ENCODE measurements at places on chromosomes 7 and 10. TPM values are rescaled to one million over a fixed set of nuclear protein-coding genes. Genes with fewer than 3 reads are reported as not detected.

- no peak for DNase-seq
- 0 out of 2 replicates have a peak, but pooled peaks cover 2% of the 10 kb centered on the region for H3K27me3 ChIP-seq
- no peaks in the 10 kb centered on the region for H3K36me3 ChIP-seq
- H3K4me1 ChIP-seq = peaks cover 22% of the 10 kb centered on the region
- no peak overlapping the region for H3K27ac ChIP-seq
- no peak overlapping the region for H3K4me3 ChIP-seq
These were observed 53.7 kb upstream of the DUSP5 start for GRCh38 chr10:110444004-110444337.

- no peak for DNase-seq
- no peaks in the 10 kb centered on the region for H3K27me3 ChIP-seq
- no peaks in the 10 kb centered on the region for H3K4me1 ChIP-seq
- H3K27ac ChIP-seq = no peak overlapping the region
These were observed 255.1 kb upstream of the PPP2R2D start for GRCh38 chr10:131645756-131646155.

GRCh38 chr7:45106820-45107219, 4.7 kb downstream of the TBRG4 start:
- H3K4me1 ChIP-seq = peaks cover 20% of the 10 kb centered on the region
- no peak for DNase-seq
- H3K27ac ChIP-seq = no peak overlapping the region
- no peak overlapping the region for H3K4me3 ChIP-seq
- peaks cover 55% of the 10 kb centered on the region for H3K36me3 ChIP-seq

- H3K36me3 ChIP-seq = no peaks in the 10 kb centered on the region
- no peaks in the 10 kb centered on the region for H3K27me3 ChIP-seq
- H3K4me3 ChIP-seq = no peak overlapping the region
- no peak overlapping the region for H3K27ac ChIP-seq
These were observed 16.0 kb downstream of the SEMA3C start for GRCh38 chr7:80902716-80903308.

- no peaks in the 10 kb centered on the region for H3K4me1 ChIP-seq
- no peak overlapping the region for H3K27ac ChIP-seq
- no peak overlapping the region for H3K4me3 ChIP-seq
- no peaks in the 10 kb centered on the region for H3K27me3 ChIP-seq
- no peaks in the 10 kb centered on the region for H3K36me3 ChIP-seq
These were observed 256.6 kb upstream of the GLI3 start for GRCh38 chr7:42493436-42494198.

- no peak overlapping the region for H3K27ac ChIP-seq
- no peaks in the 10 kb centered on the region for H3K4me1 ChIP-seq
- no peaks in the 10 kb centered on the region for H3K27me3 ChIP-seq
- no peaks in the 10 kb centered on the region for H3K36me3 ChIP-seq
- no peak for DNase-seq
These were observed 842.5 kb downstream of the REEP3 start for GRCh38 chr10:64363687-64364086.

DNA sequence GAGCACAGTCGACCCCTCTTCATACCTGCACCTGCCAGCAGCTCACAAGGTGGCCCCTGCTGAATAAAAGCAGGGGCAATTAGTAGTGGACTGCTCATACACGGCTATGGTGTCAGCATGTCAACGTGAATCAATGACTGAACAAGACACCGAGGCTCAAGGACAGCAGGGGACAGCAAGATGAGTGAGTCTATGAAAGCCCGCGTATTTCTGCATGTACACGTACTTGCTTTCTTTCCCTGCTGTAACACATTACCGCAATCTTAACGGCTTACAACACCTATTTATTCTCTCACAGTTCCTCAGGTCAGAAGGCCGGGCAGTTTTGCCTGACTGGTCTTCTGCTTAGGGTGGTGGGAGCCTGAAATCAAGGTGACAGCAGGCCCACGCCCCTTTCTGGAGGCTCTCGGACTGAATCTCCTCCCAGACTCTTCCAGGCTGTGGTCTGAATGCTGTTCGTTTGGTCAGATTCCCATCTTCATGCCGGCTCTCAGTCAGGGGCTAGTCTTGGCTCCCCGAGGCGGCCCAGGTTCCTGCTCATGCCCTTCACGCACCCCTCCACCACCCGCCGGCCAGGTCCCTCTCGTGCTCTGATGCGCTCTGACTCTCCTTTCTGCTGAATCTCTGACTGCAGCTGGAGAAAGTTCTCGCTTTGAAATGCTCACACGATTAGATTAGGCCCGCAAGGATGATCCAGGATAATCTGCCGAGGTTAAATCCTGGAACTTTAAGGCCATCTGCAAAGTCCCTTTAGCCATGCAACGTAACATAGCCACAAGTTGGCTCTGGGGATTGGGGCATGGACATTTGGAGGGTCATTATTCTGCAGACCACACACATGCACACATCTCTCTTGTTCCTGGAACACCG, 7.8 kb upstream of the PPP2R2D start:
- H3K27ac ChIP-seq = no peak overlapping the region
- H3K36me3 ChIP-seq = no peaks in the 10 kb centered on the region
- no peak overlapping the region for H3K4me3 ChIP-seq
- no peaks in the 10 kb centered on the region for H3K27me3 ChIP-seq

- DNase-seq = no peak
- H3K4me3 ChIP-seq = no peak overlapping the region
- no peak overlapping the region for H3K27ac ChIP-seq
- H3K4me1 ChIP-seq = no peaks in the 10 kb centered on the region
- H3K36me3 ChIP-seq = no peaks in the 10 kb centered on the region
These were observed 25.3 kb downstream of the EN2 start for GRCh38 chr7:155483245-155483644.

- H3K27ac ChIP-seq = no peak overlapping the region
- H3K4me3 ChIP-seq = no peak overlapping the region
- no peaks in the 10 kb centered on the region for H3K27me3 ChIP-seq
- DNase-seq = no peak
- H3K36me3 ChIP-seq = no peaks in the 10 kb centered on the region
These were observed 541.8 kb downstream of the INHBA start for GRCh38 chr7:41161041-41161587.

DNA sequence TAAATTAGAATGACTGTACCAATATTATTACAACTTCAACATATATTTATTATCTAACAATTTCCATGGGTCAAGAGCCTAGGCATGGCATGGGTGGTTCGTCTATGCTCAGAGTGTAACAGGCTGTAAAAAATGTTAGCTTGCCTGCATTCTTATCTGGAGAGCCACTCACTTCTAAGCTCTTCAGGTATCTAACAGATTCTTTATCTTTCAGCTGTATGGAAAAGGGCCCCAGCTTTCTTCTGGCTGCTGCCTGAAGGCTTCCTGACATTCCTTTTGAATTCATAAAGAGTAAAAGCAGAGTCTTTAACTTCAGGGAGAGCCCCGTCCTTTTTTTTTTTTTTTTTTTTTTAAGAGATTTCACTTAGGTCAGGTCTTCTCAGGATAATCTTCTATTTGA, 648.8 kb downstream of the NXPH1 start:
- H3K36me3 ChIP-seq = no peaks in the 10 kb centered on the region
- H3K27ac ChIP-seq = no peak overlapping the region
- no peak for DNase-seq
- no peak overlapping the region for H3K4me3 ChIP-seq
- no peaks in the 10 kb centered on the region for H3K4me1 ChIP-seq

DNA sequence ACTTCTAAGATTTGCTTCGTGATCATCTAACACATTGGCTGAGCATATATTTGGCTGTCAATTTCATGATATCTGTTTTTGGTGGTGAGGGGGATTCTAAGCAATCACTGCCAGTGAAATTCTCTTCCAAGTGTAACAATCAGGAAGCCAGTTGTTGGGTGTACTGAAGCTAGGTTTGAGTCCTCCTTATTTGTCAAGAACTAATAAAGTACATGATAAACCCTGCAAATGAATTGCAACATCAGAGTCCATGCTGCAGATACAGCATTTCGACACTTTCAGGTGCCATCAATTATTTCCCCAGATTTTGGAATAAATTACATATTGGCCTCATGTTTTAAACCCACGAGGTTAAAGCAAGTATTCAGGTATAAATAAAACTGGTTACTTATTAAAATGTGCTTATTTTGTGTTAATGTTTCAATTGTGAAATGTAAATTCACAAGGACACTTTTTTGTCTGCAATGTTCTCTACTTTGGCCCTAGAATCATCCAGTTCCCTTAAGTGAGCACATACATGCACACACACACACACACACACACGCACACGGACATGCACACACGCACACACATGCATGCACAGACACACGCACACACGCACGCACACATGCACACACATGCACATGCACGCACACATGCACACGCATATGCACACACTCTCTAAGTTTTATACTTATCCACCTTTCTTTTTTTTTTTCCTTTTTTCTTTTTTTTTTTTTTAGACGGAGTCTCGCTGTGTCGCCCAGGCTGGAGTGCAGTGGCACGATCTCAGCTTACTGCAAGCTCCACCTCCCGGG, 510.2 kb upstream of the KLF6 start:
- no peaks in the 10 kb centered on the region for H3K27me3 ChIP-seq
- H3K27ac ChIP-seq = no peak overlapping the region
- no peak for DNase-seq
- H3K4me3 ChIP-seq = no peak overlapping the region
- H3K36me3 ChIP-seq = no peaks in the 10 kb centered on the region

DNA sequence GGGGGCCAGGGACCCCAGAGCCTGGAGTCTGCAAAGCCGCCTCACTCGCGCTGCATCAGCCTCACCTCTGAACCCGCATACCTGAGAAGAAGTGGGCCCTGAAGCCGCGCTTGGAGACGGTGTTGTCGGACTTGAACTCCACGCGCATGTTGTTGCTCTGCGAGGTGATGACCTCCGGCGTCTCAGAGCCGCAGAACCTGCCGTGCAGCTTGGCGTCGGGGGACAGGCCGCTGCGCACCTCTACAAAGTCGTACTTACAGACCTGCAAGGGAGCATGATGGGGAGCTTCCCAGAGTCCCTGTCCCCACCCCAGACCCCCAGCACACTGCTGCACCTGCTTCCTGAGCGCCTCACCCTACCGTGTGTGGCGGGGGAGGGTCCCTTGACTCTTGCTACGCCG, 25.7 kb upstream of the OPALIN start:
- no peak overlapping the region for H3K27ac ChIP-seq
- H3K36me3 ChIP-seq = no peaks in the 10 kb centered on the region
- no peaks in the 10 kb centered on the region for H3K27me3 ChIP-seq
- no peak overlapping the region for H3K4me3 ChIP-seq

GRCh38 chr10:58921421-58921855, 255.0 kb upstream of the PHYHIPL start:
- no peak overlapping the region for H3K4me3 ChIP-seq
- H3K27ac ChIP-seq = no peak overlapping the region
- H3K36me3 ChIP-seq = no peaks in the 10 kb centered on the region
- H3K27me3 ChIP-seq = no peaks in the 10 kb centered on the region
- H3K4me1 ChIP-seq = no peaks in the 10 kb centered on the region

- DNase-seq = no peak
- H3K4me3 ChIP-seq = no peak overlapping the region
- H3K27ac ChIP-seq = no peak overlapping the region
- no peaks in the 10 kb centered on the region for H3K36me3 ChIP-seq
These were observed 12.6 kb upstream of the PLXDC2 start for GRCh38 chr10:19803676-19804075.

DNA sequence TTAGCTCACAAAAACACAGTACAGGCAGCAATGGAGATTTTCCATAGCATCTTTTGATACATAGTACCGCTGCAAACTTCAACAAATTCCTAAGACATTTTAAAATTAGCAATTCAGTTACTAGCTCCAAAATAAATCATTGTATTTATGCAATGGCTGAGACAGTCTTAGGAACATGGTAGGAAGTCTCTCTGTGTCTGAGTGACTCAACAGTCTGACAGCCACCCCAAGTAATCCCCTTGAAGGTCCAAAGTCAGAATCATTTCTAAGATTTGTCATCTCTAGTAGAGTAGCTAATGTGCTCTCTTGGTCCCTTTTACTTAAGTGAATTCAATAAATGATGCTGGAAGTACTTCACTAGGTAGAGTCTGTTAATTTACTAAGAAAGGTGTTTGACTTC, 93.8 kb upstream of the NOBOX start:
- no peak for DNase-seq
- no peaks in the 10 kb centered on the region for H3K27me3 ChIP-seq
- no peak overlapping the region for H3K4me3 ChIP-seq

GRCh38 chr7:71829515-71829914, 582.6 kb downstream of the CALN1 start:
- no peak for DNase-seq
- no peak overlapping the region for H3K27ac ChIP-seq
- no peaks in the 10 kb centered on the region for H3K4me1 ChIP-seq
- H3K36me3 ChIP-seq = no peaks in the 10 kb centered on the region
- no peaks in the 10 kb centered on the region for H3K27me3 ChIP-seq

The ZNF365 gene
- total RNA-seq = not detected

The TBX20 gene
- total RNA-seq = not detected

The MYL10 gene
- total RNA-seq = not detected

The NEBL gene
- not detected for total RNA-seq

The FRMD4A gene
- not detected for total RNA-seq

The PKD1L1 gene
- total RNA-seq = 2.8 TPM

The CDK14 gene
- total RNA-seq = 100 TPM

The C7orf33 gene
- not detected for total RNA-seq

Data from Karpas-422 (cell line).